Body of pancreas (tissue), 4 donors: ENCODE measurements at places on chromosomes 12 and 14.

DNA sequence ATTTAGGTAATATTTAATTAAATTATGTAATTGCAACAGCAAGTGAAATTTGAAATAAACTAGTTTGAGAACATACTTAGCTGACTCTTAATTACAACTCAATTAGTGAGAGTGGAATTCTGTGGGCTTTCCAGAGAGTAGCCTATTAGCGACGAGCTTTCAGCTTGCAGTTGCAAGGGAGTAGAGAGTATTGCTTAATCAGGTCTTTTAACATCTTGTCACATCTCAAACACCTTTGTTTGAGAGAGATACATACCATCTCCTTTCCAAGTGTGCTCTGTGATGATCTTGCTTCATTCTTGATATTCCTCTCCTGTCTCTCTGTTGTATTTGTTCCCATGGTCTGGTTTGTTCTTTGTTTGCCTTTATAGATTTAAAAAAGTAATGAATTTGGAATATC is 7.7 kb downstream of the PPP4R4 start:
- no peak overlapping the region for H3K4me3 ChIP-seq
- H3K36me3 ChIP-seq, result no peaks in the 10 kb centered on the region
- no peak for DNase-seq

GRCh38 chr14:31855262-31855661 is 221.8 kb upstream of the ARHGAP5 start:
- no peaks in the 10 kb centered on the region for H3K4me1 ChIP-seq
- no peak overlapping the region for H3K4me3 ChIP-seq
- H3K27ac ChIP-seq, result no peak overlapping the region
- DNase-seq, result no peak
- H3K36me3 ChIP-seq, result no peaks in the 10 kb centered on the region

DNA sequence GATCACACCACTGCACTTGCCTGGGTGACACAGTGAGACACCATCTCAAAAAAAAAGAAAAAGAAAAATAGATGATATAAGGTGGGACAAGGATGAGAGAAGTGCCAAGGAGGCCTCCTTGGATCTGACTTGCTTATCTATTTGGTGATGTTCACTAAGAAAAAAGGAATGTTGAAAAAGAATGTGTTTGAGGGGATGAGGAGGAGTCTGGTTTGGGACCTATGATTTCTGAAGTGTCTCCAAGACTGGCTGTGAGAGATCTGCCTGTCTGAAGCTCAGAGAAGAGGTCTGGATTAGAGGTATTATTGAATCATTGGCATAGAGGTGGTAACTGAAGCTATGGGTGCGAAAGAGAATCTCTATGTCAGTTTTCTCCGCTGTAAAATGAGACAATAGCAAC is 42.8 kb downstream of the BCAT1 start:
- peaks cover 18% of the 10 kb centered on the region for H3K4me1 ChIP-seq
- no peaks in the 10 kb centered on the region for H3K36me3 ChIP-seq
- no peaks in the 10 kb centered on the region for H3K27me3 ChIP-seq
- H3K4me3 ChIP-seq, result no peak overlapping the region

- H3K4me1 ChIP-seq, result no peaks in the 10 kb centered on the region
- no peak for DNase-seq
- peaks cover 56% of the 10 kb centered on the region for H3K36me3 ChIP-seq
Measured at GRCh38 chr12:113292091-113292490, 42.8 kb downstream of the SLC8B1 start.

DNA sequence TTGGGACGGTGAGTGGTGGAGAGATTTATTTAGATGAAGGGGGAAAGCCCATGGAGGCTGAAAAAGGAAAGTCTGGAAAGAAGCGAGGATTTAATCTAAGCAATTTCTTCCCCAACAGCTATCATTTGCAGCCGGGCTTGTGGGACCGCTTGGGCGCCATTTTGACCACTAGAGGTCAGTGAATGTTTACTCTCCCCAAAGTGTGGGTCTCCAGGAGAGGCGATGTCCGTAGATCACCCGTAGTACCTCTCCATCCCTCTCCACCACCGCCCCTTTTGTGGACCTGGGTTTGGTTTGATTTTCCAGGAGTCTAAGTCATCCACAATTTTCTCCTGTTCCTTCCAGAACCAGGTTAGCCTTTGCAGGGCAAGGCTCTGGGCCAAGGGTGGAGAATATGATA is 91.2 kb upstream of the PARP11 start:
- no peak for DNase-seq
- no peak overlapping the region for H3K4me3 ChIP-seq
- H3K36me3 ChIP-seq, result no peaks in the 10 kb centered on the region
- no peak overlapping the region for H3K27ac ChIP-seq
- no peaks in the 10 kb centered on the region for H3K4me1 ChIP-seq
- no peaks in the 10 kb centered on the region for H3K27me3 ChIP-seq

DNA sequence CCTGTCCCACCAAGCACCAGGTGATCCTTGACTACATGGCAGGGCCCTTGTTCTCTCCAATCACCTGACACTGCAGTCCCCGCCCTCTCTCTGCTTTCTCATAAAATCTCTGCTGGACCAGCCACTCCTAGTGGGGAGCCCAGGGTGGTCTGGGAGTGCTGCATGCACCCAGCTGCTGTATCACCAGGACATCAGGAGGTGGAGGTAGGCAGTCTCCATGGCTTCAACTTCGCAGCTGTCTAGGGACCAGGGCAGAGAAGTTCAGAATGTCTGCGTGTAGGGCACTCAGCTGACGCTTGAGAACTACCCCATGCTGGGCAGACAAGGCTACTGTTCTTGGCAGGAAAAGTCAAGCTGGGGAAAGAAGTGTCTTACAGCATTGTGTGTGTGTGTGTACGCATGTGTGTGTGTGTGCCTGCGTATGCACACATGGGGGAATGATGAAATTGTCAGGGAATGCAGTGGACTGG is 2.6 kb downstream of the WSCD2 start:
- no peak overlapping the region for H3K4me3 ChIP-seq
- peaks cover 14% of the 10 kb centered on the region for H3K4me1 ChIP-seq
- H3K27me3 ChIP-seq, result no peaks in the 10 kb centered on the region
- H3K36me3 ChIP-seq, result no peaks in the 10 kb centered on the region
- no peak overlapping the region for H3K27ac ChIP-seq
- DNase-seq, result no peak

- no peak overlapping the region for H3K4me3 ChIP-seq
- no peak overlapping the region for H3K27ac ChIP-seq
- H3K27me3 ChIP-seq, result no peaks in the 10 kb centered on the region
- H3K36me3 ChIP-seq, result no peaks in the 10 kb centered on the region
- DNase-seq, result no peak
- no peaks in the 10 kb centered on the region for H3K4me1 ChIP-seq
Measured at GRCh38 chr14:38339696-38340095, 83.8 kb upstream of the CLEC14A start.

- H3K4me1 ChIP-seq, result no peaks in the 10 kb centered on the region
- H3K4me3 ChIP-seq, result no peak overlapping the region
- no peak for DNase-seq
- no peak overlapping the region for H3K27ac ChIP-seq
- no peaks in the 10 kb centered on the region for H3K36me3 ChIP-seq
- H3K27me3 ChIP-seq, result no peaks in the 10 kb centered on the region
Measured at GRCh38 chr12:50458606-50459005, 46.2 kb upstream of the DIP2B start.

DNA sequence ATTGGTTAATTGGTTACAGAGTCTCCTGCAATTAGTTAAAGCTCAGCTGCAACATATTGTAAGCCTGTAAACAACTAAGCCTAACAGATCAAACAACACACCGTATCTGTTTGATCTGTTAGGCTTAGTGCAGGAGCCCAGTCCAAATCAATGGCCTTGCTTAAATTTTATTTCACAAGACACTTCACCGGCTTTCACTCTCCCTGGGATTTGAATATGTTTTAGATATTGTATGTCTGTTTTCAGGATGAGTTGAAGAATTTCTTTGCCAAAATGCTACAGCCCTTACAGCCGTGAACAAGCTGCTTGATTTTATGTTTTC is 5.5 kb upstream of the RNASE1 start:
- H3K4me3 ChIP-seq, result no peak overlapping the region
- no peaks in the 10 kb centered on the region for H3K36me3 ChIP-seq
- peaks cover 85% of the 10 kb centered on the region for H3K4me1 ChIP-seq
- no peaks in the 10 kb centered on the region for H3K27me3 ChIP-seq

GRCh38 chr12:89636776-89637160 is 71.9 kb downstream of the ATP2B1 start:
- H3K27ac ChIP-seq, result no peak overlapping the region
- no peaks in the 10 kb centered on the region for H3K27me3 ChIP-seq
- H3K4me1 ChIP-seq, result peaks cover 10% of the 10 kb centered on the region
- no peak for DNase-seq

DNA sequence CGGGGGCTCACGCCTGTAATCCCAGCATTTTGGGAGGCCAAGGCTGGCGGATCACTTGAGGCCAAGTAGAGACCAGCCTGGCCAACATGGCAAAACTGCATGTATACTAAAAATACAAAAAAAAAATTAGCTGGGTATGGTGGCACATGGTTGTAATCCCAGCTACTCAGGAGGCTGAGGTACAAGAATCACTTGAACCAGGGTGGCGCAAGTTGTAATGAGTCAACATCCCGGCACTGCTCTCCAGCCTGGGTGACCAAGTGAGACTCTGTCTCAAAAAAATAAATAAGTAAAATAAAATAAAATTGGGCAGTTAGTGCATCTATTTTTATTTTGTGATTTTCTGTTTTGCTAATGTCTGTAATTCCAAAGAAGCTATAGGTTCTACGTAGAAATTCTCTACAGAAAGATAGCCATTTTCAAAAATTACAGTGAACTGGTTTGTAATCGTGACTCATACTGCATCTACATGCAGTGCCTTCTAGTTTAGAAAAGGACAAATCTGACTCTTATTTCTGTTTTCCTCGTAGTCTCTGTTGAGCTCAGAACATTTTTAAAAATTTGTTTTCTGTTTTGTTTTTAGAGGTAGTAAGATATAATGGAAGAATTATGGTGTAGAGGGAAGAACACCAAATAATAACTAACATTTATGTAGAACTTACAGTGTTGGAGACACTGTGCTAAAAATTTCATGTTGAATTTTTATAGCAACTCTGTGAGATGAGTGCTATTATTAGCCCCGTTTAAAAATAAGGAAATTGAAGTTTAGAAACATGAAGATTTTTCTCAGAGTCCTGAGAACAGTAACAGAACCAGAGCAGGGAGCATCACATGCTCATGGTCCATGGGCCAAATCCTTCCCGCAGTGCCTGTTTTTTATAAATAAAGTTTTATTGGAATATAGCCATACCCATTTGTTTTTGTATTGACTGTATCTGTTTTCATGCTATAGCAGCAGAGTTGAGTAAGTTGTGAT is 201.2 kb downstream of the SYNE2 start:
- no peak overlapping the region for H3K27ac ChIP-seq
- H3K4me3 ChIP-seq, result no peak overlapping the region
- peaks cover 8% of the 10 kb centered on the region for H3K36me3 ChIP-seq
- DNase-seq, result no peak
- no peaks in the 10 kb centered on the region for H3K4me1 ChIP-seq

DNA sequence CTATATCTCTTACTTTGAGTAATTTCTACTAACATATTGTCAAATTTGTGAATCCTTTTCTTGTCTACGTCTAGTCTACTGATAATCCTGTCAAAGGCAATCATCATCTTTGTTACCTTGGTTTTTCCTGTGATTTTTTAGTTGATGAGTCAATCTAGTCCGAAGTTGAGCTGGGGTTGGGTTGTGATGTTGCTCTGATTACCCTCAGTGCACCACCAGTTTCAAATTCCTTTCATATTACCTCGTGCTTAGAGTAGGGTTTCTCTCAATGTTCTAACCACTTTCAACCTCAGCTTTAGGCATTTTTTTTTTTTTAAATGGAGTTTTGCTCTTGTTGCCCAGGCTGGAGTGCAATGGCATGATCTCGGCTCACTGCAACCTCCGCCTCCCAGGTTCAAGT is 186.8 kb downstream of the BTG1 start:
- DNase-seq, result no peak
- peaks cover 40% of the 10 kb centered on the region for H3K4me1 ChIP-seq
- H3K27me3 ChIP-seq, result no peaks in the 10 kb centered on the region
- H3K36me3 ChIP-seq, result no peaks in the 10 kb centered on the region

DNA sequence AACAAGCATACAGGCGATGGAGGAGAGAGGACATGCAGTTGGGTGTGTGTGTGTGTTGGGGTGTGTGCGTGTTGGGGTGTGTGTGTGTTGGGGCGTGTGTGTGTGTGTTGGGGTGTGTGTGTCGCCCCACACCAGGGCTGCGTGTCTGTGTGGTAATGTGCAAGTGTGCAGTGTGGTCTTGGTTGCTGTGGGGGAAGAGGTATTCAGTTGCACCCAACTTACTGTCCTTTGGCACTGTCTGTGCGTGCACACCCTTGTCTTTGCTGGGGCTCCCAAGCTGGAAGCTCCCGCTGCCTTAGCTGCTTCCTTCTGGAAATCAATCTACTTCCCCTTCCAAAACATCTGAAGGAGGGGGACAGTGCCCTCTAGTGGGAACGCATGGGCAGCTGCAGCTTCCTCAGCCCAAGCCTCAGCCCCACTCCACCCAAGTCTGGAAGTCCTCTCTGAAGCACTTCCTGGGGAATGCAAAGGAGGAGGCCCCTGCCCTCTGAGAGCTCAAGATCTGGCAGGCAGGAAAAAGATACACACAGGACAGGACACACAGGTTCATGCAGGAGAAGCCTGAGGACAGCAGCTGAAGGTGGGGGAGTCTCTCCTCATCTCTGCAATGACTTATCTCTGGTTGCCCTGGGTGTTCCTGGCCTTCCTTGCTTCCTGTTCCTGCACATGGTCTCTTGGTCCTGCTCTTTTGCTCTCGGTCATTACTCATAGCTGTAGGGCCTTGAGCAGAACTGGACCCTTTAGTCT is 13.1 kb downstream of the ASIC1 start:
- no peaks in the 10 kb centered on the region for H3K36me3 ChIP-seq
- DNase-seq, result peak; percentile 82

- peak overlapping the region; percentile 95 for H3K27ac ChIP-seq
- peaks cover 60% of the 10 kb centered on the region for H3K4me1 ChIP-seq
- H3K27me3 ChIP-seq, result no peaks in the 10 kb centered on the region
- no peak for DNase-seq
Measured at GRCh38 chr14:68630081-68630571, 162.7 kb downstream of the ZFP36L1 start.

DNA sequence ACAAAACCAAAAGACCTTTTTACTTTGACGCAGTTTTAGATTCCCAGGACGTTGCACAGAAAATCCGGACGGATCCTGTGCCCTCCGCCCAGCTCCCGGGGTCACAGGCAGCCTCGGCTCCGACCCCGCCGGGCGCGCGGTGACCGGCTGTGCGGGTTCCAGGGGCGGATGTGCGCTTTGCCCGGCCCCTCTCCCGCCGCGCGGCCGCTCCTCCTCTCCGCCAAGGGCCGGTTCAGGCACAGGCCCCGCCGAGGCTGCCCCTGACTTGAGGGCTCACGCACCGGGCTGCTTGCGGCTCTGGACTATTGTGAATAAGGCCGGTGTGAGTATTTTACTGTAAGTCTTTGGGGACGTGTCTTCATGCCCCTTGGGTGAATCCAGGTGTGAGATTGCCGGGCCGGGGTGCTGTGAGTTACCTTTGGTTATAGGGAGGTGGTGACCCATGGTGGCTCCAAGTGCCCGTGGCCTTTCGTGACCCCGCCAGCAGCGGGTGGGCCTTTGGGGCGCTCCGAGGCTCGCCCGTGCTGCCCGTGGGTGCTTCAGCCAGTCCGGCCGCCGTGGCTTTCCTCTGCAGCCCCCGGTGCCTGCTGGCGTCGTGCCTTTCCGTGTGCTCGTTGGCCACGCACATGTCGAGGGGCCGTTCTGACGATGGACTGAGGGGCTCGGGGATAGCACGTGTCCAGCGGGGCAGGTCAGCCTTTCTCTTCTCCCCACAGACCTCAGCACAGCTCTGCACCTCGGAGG is 45.9 kb downstream of the NOC4L start:
- H3K4me1 ChIP-seq, result peaks cover 17% of the 10 kb centered on the region
- no peaks in the 10 kb centered on the region for H3K36me3 ChIP-seq
- H3K4me3 ChIP-seq, result no peak overlapping the region
- no peaks in the 10 kb centered on the region for H3K27me3 ChIP-seq
